Fibroblast of villous mesenchyme (primary cell): ENCODE measurements at places on chromosomes 12 and 14.

- DNase-seq: no peak
Observed at GRCh38 chr14:87179936-87180335, 813.0 kb downstream of the GALC start.

DNA sequence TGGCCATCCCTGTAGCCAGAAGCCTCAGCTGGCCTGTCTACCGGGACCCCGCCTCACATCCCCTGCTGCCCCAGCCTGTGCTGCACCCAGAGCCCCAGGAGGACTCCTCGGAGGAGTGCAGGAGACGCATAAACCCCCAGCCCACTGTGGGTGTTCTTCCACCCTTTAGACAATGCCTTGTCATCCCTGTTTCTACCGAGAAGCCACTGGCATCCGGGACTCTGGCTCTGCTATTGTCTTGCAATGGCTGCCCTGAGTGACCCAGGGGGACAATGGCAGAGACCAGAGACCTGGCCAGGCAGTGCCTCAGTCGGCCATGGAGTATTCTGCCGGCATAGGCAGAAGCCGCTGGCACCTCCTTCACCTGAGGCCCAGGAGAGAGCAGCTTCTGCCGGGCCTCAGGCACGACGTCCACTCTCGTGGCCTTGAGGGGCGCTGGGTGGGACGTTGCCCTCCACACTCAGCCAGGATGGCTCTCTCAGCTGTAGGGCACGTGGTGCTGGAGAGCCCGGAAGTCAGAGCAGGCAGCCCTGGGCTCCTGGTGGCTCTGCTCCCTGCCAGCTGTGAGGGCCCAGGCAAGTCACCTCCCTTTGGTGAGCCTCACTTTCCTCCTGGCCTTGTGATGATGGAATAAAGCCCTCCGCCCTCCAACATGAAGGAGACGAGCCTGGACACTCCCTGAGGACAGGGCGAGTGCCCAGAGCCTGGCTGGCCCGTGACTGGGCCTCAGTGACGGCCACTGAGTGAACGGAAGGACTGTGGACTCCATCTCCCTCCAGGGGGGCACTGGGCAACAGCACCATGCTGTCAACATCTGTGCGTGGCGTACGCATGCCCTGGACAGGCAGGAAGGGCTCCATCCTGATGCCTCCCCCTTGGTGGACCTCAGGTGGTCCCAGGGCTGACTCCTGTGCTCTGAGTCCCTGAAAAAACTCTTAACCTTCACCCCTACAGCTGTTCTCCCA is 41.0 kb downstream of the TRAFD1 start:
- DNase-seq: no peak

GRCh38 chr12:55428331-55429243 is 2.5 kb downstream of the OR6C76 start:
- DNase-seq: no peak

- DNase-seq: no peak
Observed at GRCh38 chr12:39798977-39799376, 179.4 kb upstream of the ABCD2 start.

GRCh38 chr12:113858841-113859386 is 107.2 kb downstream of the RBM19 start:
- DNase-seq: no peak

DNA sequence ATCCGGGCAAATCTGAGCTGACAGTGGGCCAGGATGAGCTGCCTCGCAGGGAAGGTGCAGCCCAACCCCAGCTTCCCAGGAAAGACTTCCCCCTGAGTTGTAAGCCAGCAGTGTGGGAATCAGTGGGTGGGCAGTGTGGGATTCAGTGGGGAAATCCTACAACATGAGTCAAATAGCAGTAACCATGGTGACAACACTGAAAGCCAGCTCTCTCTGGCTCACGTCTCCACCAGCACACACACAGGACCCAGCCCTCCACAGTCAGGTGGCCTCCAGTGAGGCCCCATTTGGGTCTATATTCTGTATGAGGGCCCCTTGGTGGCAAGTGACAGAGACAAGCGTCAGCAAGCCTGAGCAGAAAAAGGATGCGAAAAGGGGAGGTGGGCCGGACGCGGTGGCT is 6.0 kb upstream of the LGALS3 start:
- DNase-seq: peak; percentile 74

- no peak for DNase-seq
Observed at GRCh38 chr14:51484485-51484884, 167.2 kb upstream of the FRMD6 start.

GRCh38 chr12:129966146-129966995 is 62.5 kb upstream of the TMEM132D start:
- no peak for DNase-seq

- DNase-seq: peak; percentile 1
Observed at GRCh38 chr12:117774941-117775775, 193.6 kb downstream of the KSR2 start.

DNA sequence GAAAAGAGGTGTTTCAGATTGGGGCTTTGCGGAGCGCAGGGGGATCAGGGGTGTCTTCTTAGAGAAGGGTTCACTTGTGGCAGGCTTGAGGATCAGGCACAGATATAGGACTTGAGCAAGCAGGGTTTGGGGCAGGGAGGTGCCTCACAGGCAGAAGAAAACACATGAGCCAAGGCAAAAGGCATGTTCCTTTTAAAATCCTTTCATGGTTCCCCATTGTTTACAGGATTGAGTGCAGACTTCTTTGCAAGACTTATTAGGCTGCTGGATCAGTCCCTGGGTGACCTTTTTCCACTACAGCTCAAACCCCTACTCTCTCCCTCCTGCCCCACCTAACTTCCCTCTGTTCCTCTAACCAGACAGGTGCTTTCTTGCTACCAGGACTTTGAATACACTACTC is 19.7 kb downstream of the HSPB8 start:
- no peak for DNase-seq

GRCh38 chr12:132064631-132065030 is 79.5 kb downstream of the DDX51 start:
- DNase-seq: no peak

DNA sequence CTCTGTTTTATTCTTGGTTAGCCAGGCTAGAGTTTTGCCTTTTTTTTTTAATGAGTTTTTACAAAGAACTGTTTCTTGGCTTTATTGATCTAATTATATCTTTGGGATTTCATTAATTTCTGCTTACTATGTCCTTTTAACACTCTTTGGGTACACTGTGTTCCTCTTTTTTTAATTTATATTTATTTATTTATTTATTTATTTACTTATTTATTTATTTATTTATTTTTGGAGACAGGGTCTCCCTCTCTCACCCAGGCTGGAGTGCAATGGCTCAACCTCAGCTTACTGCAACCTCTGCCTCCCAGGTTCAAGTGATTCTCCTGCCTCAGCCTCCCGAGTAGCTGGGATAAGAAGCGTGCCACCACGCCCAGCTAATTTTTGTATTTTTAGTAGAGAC is 15.1 kb upstream of the MARK3 start:
- DNase-seq: no peak

DNA sequence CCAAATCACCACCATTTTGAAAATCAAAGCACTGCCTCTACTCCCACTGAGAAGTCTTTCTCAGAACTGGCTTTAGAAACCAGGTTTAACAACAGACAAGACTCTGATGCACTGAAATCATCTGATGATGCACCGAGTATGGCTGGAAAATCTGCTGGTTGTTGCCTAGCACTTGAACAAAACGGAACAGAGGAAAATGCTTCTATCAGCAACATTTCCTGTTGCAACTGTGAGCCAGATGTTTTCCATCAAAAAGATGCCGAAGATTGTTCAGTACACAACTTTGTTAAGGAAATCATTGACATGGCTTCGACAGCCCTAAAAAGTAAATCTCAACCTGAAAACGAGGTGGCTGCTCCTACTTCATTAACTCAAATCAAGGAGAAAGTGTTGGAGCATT is 115.0 kb upstream of the NPAS3 start:
- DNase-seq: no peak

GRCh38 chr12:121711361-121712189 is 977 bp upstream of the TMEM120B start:
- DNase-seq: peak; percentile 41

DNA sequence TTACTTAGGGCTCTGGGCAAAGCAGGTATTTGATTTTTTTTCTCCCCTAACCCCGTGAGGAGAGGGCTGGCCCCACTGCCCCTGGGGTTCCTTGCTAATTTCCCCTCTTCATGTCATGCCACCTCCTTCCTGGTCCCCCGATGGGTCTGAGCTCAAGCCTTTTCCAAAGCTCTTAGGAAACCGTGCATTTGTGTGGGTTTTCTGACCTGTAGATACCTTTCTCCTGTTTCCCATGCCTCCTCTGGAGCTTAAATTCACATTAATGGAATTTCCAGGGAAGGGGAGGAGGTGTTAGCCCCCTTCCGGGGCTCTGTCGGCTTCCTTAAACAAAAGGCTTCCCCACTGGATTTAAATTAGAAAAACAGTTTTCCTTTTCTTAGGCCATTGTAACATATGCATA is 12.6 kb downstream of the SFSWAP start:
- DNase-seq: no peak

DNA sequence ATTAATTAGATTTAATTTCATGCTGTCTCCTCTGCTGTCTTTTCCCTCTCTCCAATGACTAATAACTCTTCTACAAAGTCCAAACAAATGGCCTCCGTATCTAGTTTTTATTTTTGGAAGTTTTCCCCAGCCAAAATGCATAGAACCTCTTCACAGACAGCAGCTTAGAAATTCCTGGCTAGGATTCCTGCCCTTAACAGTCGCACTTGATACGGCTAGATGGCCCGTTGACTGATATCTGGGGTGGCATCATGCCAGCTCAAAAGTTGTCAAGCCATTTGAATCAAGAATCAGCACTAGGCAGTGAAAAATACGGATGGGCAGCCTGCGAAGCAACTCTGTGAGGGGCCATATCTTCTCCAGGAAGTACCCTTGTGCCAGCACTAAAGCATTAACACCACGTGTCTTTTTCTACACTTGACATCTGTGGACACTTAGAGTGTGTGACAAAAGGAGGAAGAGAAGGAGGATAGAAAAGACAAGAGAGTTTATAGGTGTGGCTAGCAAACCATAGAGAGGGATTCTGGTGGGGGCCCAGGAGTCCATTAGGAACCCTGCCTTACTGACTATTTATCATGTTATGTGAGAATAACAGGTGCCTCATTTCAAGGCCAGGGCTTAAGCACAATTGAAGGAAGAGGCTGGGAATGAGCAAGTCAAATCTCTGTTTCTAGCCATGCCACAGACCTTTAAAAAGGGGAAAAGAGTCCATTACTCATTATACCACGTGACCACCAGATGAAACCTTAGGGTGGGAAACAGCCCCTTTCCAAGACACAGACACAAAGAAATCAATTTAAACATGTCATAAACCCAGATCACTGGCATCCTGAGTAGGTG is 39.2 kb upstream of the KRR1 start:
- no peak for DNase-seq

- DNase-seq: no peak
Observed at GRCh38 chr12:119089380-119090013, 89.2 kb upstream of the HSPB8 start.

- DNase-seq: no peak
Observed at GRCh38 chr14:72178517-72178916, 246.3 kb downstream of the RGS6 start.

- DNase-seq: no peak
Observed at GRCh38 chr14:50622978-50623377, 45.1 kb downstream of the SAV1 start.

GRCh38 chr12:92978607-92979006 is 49.5 kb upstream of the EEA1 start:
- no peak for DNase-seq
